ENCODE measurements at places on chromosomes 12 and 14.
A peak's percentile ranks its signal among the peaks of the same experiment; 100 is the strongest.

DNA sequence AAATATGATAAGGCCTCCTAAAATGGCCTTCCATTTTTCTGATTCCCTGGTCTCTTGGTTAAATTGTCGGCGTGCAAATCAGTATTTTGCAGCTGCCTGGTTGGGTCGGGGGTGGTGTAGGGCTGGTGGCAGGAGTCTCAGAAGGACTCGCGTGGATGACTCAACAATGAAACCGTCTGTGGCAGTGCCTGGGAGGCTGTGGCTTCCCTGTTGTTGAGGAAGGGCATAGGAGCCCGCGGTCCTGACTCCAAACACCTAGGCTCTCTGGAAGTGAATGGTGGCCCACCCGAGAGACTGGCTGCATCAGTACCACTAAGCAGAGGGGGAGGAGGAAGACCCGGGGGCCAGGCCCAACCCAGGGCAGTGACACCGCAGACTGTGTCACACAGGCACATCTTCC is 207.9 kb downstream of the TTC7B start:
- no peak for DNase-seq

- no peak for DNase-seq
These were observed 52.3 kb downstream of the MVK start for GRCh38 chr12:109625749-109626377.

DNA sequence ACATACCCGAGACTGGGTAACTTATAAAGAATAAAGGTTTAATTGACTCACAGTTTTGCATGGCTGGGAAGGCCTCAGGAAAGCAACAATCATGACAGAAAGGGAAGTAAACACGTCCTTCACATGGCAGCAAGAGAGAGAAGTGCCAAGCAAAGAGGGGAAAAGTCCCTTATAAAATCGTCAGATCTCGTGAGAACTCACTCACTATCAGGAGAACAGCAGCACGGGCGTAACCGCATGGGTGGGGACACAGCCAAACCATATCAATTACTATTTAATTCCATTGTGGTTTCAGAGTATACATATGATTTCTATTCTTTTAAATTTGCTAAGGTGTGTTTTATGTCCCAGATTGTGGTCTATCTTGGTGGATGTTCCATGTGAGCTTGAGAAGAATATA is 117.9 kb downstream of the SCAF11 start:
- DNase-seq: no peak

GRCh38 chr14:69720912-69721311 is 46.0 kb upstream of the SRSF5 start:
- no peak for DNase-seq

DNA sequence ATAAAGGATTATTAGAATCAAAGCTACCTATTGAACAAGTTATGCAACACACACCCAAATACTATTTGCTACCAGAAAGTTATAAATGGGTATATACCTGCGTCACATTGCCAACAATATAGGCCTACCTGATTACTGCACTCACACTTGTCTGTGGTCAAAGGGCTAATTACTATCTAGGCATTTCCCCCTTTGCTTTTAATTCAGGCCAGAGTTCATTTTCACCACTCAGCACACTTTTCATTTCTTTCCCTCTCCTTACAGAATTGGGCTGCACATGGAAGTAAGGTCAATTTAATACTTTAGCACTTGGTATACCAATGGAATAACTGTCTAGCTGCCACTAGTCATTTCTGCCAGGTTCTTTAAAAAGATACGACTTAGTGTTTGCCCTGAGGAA is 1.7 kb downstream of the SOS2 start:
- no peak for DNase-seq

DNA sequence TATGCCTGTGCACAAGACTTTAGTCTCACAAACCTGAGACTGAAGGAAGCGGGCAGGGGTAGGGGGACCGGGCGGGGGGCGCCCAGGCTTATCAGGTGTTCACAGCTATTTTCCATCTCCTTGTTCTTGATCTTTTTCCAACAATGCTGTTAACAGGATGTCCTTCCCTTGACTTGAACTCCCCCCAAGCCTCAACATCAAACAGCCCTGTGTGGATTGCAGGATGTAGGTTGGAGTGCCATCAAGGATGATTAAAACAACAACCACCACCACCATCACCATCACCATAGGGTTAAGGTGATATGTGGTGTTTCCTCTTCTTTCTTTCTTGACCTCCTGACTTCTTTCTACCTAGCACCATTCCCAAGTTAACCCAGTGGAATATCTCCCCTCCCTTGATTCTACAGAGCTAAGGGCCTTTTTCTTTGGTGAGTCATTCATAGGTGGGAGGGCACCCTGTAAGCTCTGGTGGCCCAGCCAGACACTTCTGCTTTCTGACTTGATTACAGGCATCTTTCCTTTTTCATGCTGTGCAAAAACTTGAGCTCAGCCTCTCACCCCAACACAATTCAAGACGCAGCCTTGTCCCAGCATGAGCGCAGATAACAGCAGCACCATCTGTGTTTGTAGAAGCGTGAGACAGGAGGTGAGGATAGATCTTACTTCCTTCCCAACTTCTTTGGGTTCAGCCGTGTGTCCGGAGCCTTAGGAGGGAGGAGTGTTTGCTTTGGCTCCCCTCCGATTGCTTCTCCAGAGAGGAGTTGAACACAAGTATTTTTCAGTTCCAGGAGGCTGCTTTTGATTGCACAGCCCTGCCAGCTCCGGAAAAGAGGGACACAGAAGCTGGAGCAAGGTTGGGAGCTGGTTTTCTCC is 26.8 kb downstream of the FLVCR2 start:
- no peak for DNase-seq

- peak; percentile 69 for DNase-seq
These were observed 85.1 kb downstream of the DIP2B start for GRCh38 chr12:50589650-50590435.

DNA sequence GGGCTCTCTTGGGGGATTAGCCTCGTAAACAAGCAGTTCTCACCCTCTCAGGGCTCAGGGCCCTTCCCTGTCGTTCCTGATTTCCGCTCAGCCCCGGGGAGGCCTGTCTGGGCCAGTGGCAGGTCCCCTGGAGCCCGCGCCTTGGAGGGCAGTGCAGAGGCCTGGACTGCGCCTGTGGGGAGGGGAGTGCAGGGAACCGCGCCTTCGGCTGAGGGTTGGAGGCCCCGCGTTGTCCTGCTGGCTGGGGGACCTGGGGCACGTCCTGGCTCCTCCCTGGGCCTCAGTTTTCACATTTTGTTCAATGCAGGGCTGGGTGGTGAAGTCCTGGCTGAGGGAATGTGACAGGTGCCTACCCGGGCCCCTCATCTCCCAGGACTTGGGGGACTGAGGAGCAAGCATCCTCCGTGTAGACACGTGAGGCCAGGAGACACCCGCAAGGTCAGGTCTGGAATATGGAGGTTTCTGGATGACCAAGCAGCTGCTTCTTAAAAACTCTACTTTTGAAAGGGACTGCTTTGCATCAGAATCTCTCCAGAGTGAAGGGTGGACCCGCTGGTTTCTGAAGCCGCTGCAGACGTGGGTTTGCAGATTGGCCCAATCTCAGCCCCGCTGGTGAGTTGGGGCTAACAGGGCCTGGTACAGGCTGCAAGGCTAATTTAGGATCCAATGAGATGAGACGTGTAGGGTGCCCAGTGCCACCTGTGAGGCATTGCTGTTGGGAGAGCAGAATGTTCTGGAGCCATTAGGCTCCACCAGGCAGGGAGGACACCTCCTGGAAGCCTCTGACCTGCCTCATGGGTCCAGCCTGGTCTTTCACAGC is 80.2 kb downstream of the KIF26A start:
- DNase-seq: no peak

DNA sequence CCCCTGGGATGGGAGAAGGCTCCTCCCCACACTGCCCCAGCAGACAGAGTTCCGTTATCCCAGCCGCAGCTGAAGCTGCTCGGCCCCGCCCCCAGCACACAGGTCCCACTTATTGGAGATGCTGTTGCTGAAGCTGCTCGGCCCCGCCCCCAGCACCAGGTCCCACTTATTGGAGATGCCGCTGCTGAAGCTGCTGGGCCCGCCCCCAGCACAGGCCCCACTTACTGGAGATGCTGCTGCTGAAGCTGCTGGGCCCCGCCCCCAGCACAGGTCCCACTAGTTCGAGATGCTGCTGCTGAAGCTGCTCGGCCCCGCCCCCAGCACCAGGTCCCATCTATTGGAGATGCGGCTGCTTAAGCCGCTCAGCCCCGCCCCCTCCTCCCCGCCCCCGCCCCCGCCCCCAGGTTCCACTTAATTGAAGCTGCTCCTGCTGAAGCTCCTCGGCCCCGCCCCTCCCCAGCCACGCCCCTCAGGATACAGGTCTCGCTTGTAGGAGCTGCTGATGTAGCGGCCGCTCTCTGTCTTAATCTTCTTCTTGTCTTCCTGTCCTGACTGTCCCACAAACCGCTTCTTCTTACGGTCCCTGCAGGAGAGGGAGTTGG is 12.0 kb downstream of the CFAP73 start:
- no peak for DNase-seq

DNA sequence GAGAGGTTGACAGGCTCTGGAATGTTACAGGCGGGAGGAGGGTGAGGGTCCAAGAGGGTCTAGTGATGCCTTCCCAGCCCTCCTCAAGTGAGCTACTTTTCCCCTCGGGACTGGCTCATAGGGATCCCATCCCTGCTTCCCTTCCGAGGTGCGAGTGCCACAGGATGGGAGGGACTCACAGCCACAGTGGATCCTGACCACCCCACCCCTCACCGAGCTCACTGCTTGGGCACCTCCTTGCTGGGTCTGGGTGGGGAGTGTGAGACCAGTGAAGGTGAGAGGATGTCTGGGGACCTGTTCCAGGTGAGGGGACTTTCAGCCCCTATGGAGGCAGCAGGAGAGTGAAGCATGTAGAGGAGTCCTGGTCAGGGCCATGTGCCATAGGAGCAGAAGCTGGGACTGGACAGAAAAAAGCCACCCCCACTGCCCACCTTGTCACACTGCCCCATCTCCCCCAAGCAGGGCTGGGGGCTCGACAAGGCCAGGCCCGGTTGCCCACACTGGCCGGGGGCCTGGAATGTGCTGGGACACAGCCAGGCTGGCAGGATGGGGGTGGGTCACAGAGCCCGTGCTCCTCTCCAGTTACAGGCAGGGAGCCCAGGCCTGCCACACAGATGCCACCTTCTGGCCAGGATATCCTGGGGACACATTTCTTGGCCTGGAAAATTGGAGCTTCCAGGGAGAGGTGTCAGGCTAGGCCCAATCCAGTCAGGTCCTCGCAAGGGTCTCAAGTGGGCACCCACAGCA is 1.7 kb upstream of the TNS2 start:
- no peak for DNase-seq

- no peak for DNase-seq
These were observed 188.9 kb upstream of the FOXG1 start for GRCh38 chr14:28577711-28578131.

DNA sequence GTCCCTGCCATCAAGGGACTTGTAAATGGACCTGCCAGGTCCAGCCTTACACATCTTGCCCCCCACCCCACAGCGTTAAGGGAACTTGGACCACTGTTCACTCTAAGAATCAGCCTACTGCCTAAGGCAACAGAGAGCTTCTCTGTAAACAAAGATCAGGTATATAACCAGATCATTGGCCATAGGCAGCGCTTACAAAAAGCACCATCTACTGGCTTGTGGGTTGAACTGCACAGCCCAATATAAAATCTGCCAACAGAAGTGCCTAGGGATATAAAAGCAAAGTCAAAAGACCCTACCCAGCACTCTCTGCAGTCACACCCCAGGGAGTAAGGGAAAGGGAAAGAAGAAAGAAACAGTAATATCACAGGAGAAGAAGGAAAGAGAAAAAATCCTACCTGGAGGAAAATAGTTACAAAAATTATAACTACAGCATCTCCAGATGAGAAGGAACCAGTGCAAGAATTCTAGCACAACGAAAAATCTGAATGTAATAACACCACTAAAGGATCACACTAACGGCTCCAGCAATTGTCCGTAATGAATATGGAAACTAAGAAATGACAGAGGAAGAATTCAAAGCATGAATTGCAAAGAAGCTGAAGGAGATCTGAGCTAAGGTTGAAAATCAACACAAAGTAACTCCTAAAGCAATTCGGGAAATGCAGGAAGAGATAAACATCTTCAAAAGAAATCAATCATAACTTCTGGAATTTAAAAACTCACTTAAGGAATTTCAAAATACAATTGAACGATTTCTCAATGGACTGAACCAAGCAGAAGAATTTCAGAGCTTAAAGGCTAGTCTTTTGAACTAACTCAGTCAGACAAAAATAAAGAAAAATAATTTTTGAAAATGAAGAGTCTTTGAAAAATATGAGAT is 95.2 kb upstream of the PCED1B start:
- peak; percentile 31 for DNase-seq

DNA sequence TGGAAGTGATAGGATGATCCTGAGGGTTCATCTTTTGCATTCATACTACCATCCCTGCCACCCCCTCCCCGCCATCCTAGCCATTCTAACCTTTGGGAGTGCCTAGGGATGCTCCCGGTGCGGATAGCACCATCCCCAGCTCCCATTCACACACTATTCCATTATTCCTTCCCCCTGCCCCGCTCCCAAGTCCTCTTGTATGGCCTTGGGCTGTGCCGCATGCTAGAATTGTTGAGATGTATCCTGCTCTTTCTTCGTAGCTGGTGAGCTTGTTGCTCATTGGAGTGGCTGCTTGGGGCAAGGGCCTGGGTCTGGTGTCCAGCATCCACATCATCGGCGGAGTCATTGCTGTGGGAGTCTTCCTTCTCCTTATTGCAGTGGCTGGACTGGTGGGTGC is 644 bp downstream of the TSPAN31 start:
- DNase-seq: no peak

- DNase-seq: no peak
These were observed 1.7 kb downstream of the ANKRD9 start for GRCh38 chr14:102507857-102508312.

- DNase-seq: no peak
These were observed 257.9 kb upstream of the TMEM132C start for GRCh38 chr12:128009108-128009507.

DNA sequence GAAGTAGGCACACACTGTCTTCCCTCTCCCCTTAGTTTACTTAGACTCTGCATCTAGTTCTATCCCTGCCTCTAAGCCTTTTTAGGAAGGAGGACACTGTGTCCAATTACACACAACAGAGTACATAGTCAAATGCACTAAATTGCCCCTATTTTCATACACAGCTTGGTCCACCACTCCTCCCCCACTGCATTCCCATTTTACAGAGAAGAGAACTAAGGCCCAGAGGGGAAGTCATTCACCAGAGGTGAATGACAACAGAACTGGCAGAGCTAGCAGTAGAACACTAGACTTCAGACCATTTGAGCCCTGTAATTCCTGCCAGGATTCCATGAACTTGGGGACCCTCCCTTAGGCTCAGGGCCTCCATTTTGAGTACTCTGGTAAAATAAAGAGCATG is 1.1 kb upstream of the JPH4 start:
- no peak for DNase-seq

DNA sequence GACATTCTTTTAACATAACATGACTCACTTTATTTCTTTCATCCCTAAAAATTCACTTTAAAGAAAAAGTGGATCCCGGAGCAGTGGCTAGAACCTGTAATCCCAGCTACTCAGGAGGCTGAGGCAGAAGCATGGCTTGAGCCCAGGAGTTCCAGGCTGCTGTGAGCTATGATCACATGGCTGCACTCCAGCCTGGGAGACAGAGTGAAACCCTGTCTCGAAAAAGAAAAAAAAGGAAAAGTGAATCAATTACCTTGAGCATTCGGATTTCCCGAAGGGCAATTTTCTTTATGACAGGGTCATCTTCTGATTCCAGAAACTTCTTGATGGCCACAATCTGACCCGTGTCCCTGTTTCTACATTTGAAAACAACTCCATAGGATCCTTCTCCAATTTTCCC is 1.2 kb downstream of the CDKL1 start:
- DNase-seq: no peak
